ENCODE measurements at places on chromosomes 6 and 20. TPM values are rescaled to one million over a fixed set of nuclear protein-coding genes. Genes with fewer than 3 reads are reported as not detected.

RAD21L1 gene
- total RNA-seq, result not detected

C20orf141 gene
- total RNA-seq, result not detected

CYP39A1 gene
- total RNA-seq, result 2.9 TPM

NKX2-4 gene
- total RNA-seq, result not detected

AKAP7 gene
- total RNA-seq, result 11.0 TPM

SSTR4 gene
- not detected for total RNA-seq

PROKR2 gene
- not detected for total RNA-seq

BCAS1 gene
- total RNA-seq, result 2.6 TPM

TRERF1 gene
- 5.1 TPM for total RNA-seq

PRL gene
- total RNA-seq, result 0.13 TPM

PDRG1 gene
- total RNA-seq, result 10.9 TPM

ABHD16B gene
- total RNA-seq, result not detected

ENPP3 gene
- 0.31 TPM for total RNA-seq
